Peyer's patch (tissue), 4 donors: ENCODE measurements at places on chromosomes 2 and 18.
A peak's percentile ranks its signal among the peaks of the same experiment; 100 is the strongest.

DNA sequence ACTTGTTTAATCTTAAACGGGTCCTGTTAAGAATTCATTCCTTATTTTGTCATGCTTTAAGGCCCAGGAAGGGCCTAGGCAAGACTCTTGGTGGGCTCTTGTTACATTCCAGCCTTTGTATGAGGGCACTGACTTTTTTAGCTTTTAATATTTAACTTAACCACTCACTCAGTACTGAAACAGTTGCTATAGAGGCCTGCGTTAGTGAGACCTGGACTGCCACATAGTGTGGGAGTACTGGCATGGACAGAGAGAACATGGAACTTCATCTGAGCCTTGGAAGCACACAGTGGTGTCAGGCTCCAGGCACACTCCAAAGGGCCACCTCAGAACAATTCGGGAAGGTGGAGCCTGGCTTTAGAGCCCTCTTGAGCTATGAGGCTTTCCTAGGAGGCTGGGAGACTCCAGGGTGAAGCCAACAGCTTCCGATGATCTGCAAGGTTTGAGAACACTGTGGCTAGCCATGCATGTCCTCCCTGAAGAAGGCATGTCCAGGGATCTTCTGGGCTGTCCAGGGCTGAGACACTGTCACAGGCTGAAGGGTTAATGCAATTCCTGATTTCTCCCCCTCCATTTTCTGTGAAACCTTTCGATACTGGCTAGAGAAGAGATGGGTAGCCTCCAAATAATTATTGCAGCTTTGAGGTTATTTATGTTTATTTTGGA is 155.4 kb upstream of the ACAA2 start:
- no peak for DNase-seq

- no peak for DNase-seq
These were observed 46.9 kb downstream of the TTC32 start for GRCh38 chr2:19854596-19855541.

DNA sequence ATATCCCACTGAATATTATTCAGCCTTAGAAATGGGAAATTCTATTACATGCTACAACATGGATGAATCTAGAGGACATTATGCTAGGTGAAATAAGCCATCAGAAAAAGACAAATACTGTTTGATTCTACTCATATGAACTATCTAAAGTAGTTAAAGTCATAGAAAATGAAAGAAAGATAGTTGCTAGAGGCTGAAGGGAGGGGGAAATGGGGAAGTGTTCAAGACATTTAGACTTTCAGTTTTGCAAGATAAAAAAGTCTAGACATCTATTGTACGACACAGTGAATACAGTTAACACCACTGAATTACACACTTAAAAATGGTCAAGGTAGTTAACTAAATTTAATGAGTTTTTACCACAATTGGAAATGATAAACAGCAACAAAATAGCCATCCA is 835.9 kb upstream of the CHAC2 start:
- DNase-seq, result no peak

DNA sequence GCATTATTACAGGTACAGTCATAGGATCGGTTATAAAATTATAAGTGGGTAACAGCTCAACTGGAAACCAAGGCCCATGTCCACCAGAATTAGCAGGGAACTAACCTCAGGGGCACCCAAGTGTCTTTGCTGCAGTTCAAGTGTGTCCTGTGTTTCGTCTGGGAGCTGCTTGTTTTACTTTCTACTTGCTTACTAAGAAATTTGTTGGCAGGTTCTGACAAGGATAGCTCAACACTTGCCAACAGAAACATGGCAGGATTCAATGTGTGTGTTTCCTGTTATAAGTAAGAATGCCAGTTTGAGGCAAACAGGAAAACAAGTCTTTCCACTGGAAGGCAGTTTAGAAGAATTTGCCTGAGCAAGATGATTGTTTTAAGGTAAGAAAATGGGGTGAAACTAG is 104.5 kb downstream of the EPHA4 start:
- DNase-seq, result no peak

- no peak for DNase-seq
These were observed 651 bp upstream of the ZNF521 start for GRCh38 chr18:25352629-25353005.

- DNase-seq, result no peak
These were observed 29.6 kb downstream of the GATA6 start for GRCh38 chr18:22199005-22199404.

DNA sequence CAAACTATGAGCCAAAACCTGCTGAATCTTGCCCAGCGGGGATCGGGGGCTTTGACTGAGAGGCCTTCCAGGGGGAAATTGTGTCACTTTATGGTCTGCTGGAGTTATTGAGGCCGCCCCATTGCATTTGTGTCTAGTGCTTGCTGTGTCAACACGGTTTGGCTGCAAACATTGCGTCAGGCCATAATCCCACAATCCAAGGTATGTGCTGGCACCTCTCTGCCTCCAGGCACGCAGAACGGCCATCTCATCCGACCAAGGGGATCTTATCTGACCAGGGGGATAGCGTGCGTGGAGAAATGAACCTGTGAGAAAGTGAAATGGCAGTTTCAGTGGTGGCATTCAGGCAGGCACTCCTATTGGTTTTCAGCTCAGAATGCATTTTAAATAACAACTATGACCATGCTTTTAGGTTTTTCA is 18.1 kb upstream of the LYPD6B start:
- no peak for DNase-seq

- no peak for DNase-seq
These were observed 34.4 kb downstream of the CYP26B1 start for GRCh38 chr2:72112981-72113846.

DNA sequence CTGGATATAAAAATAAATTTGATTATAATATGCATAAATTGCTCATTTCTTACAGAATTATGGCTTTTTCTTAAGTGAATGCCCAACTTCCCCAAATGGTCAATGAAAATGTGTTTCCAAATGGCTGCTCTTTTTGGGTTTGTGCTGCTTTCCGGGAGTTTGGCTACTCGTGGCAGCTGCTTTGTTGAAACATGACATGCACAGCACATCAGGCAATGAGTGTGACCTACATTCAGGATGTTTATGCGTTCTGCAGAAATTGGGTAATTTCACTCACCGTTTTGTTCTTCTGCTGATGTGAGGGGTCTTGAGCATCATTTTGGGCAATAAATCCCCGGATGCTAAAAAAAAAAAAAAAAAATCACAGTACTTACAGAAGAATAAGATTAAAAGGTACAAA is 825.0 kb upstream of the KLHL29 start:
- DNase-seq, result no peak

GRCh38 chr2:178998539-178998938 is 51.4 kb downstream of the CCDC141 start:
- DNase-seq, result no peak

GRCh38 chr2:99348173-99348572 is 11.0 kb downstream of the EIF5B start:
- no peak for DNase-seq

- no peak for DNase-seq
These were observed 297.0 kb downstream of the NBAS start for GRCh38 chr2:15263976-15264685.

GRCh38 chr2:102253140-102253752 is 58.1 kb upstream of the IL1RL1 start:
- DNase-seq, result no peak

GRCh38 chr2:209471037-209471436 is 47.2 kb downstream of the MAP2 start:
- DNase-seq, result no peak

DNA sequence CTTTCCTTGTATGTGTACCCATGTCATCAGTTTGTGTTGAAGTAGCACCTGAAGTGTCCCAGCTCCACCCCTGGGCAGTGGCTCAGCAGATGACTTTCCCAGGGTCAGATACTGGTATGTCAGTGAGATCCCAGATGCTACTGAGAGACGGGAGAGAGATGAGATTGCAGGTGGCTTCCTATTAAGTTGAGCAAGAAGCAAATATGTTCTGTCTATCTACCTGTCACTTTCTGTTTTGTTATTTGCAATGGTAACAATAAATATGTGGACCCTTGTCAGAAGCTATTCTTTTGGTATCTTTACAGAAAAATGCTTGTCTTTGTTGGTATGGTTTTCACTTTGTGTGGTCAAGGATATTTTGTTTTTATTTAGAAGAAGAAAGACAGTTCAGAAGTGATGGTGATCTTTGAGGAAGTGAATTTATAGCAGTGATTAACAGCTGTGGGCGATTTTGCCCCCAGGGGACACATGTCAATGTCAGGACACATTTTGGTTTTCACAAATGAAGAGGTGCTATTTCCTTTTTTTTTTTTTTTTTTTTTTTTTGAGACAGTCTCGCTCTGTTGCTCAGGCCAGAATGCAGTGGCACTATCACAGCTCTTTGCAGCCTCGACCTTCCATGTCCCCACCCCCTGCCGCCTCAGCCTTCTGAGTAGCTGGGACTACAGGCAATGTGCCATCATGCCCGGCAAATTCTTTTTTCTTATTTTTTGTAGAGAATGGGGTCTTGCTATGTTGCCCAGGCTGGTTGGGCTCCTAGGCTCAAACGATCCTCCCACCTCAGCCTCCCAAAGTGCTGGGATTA is 21.4 kb downstream of the MGAT5 start:
- peak; percentile 87 for DNase-seq

GRCh38 chr2:79630060-79630459 is 117.2 kb downstream of the CTNNA2 start:
- DNase-seq, result no peak

GRCh38 chr2:47653902-47654789 is 128.8 kb upstream of the MSH6 start:
- peak; percentile 46 for DNase-seq

DNA sequence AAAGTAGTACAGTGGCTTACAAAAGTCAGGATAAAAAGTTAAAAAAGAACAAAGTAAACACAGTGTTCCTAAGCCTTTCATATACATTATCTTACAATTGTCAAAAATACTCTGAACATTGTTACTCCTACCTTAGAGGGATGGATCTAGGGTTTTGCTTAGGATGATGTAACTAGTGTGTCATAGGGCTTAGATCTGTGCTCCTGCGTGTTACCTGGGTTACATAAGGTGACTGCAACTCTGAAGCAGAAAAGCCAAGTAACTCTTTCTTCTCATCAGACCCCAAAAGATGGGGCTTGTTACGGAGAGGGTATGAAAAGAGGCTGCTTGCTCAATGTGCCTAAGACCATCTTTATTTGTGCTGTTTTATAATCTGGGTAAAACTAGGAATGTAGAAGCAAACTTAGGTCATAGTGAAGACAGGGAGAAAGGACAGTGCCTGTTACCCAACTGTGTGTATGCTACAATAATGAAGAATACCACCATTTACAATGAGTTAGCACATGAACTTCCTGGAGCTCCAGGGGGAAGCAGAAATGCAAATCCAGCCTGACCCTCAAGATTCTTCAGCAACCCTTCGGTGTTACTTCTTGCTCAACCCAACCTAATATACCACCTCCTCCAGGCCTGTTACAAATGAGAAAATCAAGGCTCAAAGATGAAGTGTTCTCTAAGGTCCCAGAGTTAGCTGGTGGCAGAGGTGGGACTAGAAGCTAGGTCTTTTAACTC is 42.0 kb upstream of the STK17B start:
- no peak for DNase-seq

- DNase-seq, result no peak
These were observed 112.3 kb upstream of the ATP5MC3 start for GRCh38 chr2:175293776-175294175.

DNA sequence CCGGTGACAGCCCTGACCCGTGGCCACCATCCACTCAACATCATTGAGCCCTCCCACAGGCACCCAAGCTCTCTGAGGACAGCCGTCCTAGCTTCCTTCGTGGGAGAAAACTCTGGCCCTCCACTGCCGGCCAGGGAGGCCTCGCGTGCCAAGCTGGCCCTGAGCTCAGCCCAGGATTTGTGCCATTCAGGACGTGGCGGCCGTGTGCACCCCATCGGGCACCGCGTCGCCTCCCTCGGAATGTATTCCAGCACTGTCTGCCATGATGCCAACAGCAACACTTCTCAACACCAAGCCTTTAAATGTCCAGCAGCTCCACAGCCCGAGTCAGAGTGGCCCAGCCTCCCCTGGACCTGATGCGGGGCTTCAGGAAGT is 35.7 kb downstream of the ZNF516 start:
- no peak for DNase-seq

- no peak for DNase-seq
These were observed 78.1 kb downstream of the TEX51 start for GRCh38 chr2:126976721-126977328.

DNA sequence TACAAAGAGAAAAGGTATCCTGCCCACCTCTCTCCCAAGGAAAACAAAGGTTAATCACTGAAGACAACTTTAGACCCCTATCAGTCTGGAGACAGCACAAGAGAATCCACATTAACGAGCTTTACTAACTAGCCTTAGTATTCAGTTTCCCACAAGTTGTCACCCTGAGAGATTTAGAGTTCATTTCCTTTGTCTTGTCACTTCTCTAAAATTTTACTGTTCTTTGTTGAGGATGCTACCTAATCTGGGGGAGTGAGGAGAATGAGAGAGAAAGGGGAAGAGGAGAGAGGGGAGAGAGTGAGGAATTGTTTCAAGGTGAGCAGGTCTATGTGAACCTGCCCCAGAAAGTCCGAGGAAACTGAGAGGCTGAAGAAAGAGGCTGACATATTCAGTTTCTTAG is 28.4 kb downstream of the C2orf76 start:
- no peak for DNase-seq

- no peak for DNase-seq
These were observed at the start of gene ABCA12 for GRCh38 chr2:215138479-215138878. Gene ABCA12, minus strand, starts transcription at chr2:215138626. Its CDS starts 418 bp downstream, at chr2:215138208.

GRCh38 chr18:51028201-51028805 is 1.7 kb upstream of the SMAD4 start:
- DNase-seq, result no peak

DNA sequence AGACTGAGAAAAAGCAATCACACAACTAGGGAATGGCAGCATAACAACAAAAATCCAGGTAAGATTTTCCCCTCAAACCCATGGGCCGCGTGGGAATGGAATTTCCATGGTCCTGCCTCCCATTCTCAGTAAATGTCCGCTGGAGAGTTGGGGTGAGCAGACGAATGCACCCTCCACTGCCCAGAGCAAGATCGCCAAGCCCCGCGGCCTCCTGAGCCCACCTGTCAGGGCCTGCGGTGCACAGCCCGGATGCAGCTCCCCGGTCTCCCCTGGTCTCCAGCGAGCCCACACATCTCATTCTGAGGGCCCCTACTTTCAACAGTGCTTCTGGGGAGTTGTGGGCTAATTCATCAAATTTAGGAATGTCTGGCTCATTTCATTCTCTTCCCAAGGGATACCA is 327.4 kb upstream of the HS6ST1 start:
- no peak for DNase-seq

DNA sequence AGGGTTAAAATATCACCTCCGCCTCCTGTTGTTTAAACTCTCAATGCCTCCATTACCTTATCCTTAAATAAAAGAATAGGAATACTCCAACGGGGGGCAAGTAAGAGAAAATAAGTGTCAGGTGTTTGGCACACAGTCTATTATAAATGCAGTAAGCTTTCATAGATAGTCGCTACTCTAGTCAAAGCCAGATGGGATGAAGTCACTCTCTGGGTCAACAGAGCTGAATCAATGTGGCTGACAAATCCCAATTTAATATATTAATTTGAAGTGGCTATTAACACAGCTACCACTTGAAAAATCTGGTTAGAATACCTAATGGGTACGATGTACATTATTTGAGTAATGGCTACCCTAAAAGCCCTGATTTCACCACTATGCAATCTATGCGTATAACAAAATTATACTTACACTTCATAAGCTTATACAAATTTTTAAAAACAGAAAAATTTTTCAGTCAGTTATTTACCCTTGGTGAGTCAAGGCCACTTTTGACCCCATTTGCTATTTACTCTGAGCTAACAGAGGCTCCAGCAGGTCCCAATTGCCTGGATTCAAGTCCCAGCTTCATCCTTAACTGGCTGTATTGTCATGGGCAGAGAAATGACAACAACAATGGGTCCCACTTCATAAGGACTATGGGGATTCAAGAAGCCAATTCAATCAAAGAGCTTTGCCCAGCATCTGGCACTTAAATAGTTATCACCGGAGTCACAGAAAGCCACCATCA is 167.5 kb upstream of the PID1 start:
- DNase-seq, result no peak
